Activated naive CD4-positive, alpha-beta T cell (primary cell): ENCODE measurements at places on chromosomes 7 and 10.

GRCh38 chr7:93723424-93724124 is 149.1 kb upstream of the CALCR start:
- no peak for DNase-seq

- no peak for DNase-seq
Observed at GRCh38 chr7:125193263-125193662, 263.6 kb upstream of the POT1 start.

DNA sequence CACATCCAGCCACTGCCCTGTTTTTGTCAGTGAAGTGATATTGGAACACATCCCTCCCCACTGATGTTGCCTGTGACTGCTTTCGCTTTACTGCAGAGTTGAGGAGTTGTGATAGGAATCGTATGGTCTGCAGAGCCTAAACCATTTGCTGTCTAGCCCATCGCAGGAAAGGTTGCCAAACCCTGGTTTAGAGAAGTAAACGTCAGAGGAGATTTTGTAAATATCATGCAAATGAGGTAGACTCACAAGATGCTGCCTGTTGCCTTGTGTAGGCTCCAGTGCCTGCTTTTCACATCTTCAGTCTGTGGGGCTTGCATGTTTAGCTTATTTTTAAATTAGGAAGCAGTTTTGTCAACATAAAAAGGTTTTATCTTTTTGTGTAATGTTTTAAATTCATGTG is 107.1 kb downstream of the TRRAP start:
- no peak for DNase-seq

DNA sequence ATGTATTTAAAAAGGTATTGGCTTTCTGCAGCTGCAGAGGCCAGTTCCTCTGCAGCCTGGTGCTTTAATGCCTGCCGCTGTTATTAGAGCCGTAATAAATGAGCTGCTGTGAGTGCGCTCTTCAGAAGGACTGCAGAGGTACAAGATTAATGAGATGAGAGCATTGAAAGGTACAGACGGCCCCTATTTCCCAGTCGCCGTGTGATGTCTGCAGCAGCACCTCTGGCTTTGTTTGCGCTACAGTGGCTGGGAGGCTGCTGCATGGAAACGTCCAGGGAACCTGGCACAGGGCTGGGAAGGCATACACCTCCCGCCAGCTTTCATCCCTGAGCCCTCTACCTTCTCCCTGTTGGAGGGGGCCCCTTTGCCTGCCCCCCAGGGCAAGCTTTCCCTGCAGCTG is 383.8 kb upstream of the ZMIZ1 start:
- no peak for DNase-seq

GRCh38 chr10:21217107-21217506 is 308.4 kb downstream of the SKIDA1 start:
- DNase-seq = no peak

GRCh38 chr10:103969436-103969835 is 2.5 kb downstream of the SLK start:
- no peak for DNase-seq

- DNase-seq = no peak
Observed at GRCh38 chr7:43671521-43671920, 57.8 kb downstream of the COA1 start.

- DNase-seq = no peak
Observed at GRCh38 chr10:73586583-73586984, 4.6 kb downstream of the USP54 start.

DNA sequence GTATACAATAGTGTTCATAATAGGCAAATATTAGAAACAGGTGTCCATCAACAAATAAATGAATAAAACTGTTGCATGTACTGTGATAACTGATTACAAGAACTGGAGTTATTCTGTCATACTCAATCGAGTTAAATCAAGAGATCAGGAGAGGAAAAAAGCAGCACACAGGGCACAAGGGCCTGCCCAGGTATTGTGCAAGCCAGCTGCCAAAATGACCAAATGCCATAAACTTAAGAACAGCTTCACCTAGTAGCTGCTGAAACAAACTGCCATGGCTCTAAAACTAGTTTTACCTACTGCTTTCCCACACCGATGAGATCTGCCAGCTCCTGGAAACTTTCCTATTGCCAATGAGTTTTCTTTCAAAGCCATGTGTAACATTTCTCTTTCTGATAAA is 12.2 kb downstream of the GSAP start:
- DNase-seq = no peak

- no peak for DNase-seq
Observed at GRCh38 chr7:88759230-88760135, at the start of gene ZNF804B. ZNF804B (plus strand) TSS chr7:88759700; CDS start chr7:88759977, 277 bp downstream.

- DNase-seq = no peak
Observed at GRCh38 chr7:29989257-29989995, at the start of gene SCRN1. SCRN1 (minus strand) TSS chr7:29989801; CDS start chr7:29969067, 20,734 bp downstream.

- DNase-seq = no peak
Observed at GRCh38 chr7:41874201-41874785, 171.4 kb upstream of the INHBA start.

DNA sequence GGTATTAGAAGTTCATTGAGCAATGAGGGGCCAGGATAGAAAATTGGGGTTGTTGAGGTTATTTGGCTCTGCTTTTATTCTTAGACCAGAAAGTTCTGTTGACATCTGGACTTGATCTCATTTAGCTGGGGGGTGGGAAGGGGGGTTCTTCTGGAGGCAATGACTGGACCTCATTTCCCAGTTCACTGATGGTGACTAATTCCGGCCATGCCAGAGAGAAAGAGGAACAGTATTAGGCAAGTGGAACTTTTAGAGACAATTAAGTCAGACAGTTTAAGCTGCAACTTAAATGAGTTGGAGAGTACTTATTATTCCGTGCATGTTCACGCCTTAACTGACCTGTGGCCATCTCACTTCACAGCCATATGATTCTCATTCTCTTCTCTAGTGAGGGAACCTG is 512.5 kb downstream of the REEP3 start:
- no peak for DNase-seq

DNA sequence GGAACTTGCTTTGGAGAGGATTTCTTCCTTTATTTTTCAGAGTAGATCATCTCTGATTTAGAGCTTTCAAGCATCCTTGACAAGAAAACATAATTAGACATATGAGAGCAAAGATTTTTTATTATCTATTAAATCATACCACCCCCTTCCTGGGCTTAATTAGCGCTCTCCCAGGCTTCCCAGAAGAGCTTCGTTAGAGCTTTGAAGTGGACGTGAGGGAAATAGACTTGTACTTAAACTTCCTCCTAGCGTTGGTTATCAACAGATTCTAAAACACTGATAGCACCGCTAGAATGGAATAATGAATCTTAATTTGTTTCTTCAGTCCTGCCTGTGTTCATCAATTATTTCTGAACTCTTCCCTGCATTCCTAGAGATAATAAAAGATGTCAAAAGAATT is 173.9 kb upstream of the STK17A start:
- no peak for DNase-seq

- DNase-seq = no peak
Observed at GRCh38 chr7:99090771-99091542, 53.0 kb downstream of the SMURF1 start.

DNA sequence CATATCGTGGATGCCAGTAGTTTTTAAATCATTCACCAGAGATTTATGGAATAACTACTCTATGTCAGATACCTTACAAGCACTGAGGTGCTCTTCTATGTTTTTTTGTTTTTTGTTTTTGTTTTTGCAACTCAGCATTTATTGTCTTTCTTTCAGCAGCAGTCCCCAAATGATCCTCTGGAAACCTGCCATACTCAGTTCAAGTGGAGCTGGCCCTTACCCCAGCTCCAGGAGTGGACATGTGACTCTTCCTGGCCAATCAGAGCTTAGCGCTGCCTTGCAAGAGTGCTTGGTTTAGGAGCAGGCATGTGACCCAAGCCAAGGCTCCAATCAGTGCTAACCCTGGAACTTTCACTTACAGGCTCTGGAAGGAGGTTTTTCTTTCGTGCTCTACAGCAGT is 356.6 kb upstream of the ZMIZ1 start:
- no peak for DNase-seq

- no peak for DNase-seq
Observed at GRCh38 chr10:79130846-79131245, 62.1 kb downstream of the ZMIZ1 start.

DNA sequence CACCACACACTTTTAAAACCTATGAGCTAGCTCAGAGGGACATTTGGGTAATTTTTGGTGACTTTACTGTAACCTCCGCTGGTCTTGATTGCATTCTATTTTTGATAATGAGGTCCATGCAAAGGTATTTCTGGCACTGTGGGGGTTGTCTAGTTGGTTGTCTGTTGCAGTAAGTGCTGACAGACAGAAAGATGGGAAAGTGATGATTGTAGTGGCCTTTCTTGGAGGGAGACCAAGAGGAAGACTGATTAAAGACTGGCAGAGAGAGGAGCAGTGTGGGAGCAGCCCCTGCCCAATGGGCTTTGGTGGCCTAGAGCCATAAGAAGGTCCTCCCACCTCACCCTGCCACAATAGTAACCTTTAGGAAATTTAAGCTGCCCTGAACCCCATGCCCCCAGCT is 173.4 kb upstream of the CTBP2 start:
- DNase-seq = no peak

DNA sequence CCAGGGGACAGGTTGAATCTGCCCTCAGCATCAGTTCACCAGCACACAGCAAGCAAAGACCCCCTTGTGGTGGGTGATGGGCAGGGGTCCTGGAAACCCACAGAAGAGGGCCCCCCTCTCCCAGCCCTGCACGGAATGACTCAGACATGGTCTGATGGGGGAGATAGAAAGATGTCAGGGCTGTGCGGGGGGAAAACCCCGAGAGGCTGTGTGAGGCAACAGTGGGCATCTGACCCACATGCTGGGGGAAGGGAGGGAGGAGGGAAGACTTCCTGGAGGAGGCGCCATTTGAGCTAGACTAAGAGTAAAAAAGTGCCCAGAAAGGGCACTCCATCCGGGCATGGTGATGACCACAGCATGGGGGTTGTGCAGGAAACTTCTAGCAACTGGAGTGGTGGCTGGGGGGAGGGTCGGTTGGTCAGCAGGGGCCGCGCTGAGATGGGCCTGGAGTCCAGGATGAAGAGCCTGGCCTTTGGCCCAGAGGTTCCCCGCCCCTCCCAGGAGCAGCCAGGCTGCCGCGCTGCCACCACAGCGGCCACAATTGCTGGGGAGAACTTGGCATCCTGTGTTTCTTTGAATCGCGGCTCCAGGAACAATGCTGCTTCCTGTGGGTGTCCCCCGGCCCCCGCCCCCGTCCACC is 2.5 kb downstream of the LFNG start:
- peak; percentile 43 for DNase-seq

- DNase-seq = no peak
Observed at GRCh38 chr10:69703766-69704630, 74.0 kb downstream of the FAM241B start.

DNA sequence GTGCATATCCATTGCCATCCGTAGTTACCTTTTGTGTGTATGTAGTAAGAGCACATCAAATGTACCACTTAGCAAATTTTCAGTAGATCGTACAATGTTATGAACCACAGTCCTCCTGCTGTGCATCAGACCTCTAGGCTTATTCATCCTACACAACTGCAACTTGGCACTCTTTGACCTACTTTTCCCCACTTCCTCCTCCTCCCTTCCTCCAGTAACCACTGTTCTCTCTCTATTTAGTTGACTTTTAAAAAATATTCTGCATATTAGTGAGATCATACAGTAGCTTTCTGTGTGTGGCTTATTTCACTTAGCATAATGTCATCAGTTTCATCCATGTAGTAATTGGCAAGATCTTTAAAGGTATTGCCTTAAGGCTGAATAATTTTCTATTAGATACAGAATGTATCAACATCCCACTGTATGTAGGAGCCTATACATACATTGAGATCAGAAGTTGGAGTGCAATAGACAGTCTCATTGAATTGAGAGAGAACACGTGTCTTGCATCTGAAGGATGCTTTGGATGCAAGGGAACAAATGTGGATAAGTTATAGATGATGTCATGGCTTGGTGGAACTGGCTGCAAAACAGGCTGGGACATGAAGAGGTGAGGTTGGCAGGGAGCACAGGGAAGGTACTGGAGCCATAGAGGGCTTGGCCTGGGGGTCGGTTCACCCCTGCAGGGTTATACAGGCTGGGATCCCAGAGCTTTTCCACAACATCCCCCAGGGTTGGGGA is 83.0 kb upstream of the FAM180A start:
- no peak for DNase-seq

DNA sequence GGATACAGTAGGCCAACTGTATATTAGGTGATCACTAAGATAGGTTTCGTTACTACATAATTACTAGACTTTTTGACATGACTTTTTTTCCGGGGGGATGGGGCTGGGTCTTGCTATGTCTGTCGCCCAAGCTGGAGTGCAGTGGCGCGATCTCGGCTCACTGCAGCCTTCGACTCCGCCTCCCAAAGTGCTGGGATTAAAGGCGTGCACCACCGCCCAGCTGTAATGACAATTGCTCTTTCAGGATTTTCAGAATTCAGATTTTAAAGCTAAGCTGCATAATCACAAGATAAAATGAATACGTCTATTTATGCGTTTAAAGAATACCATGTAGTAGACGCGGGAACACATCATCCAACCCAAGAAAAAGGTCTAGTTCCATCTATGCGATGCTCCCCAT is 982 bp downstream of the IDI1 start:
- DNase-seq = no peak

- DNase-seq = no peak
Observed at GRCh38 chr7:5549096-5549763, 125.6 kb upstream of the TNRC18 start.

DNA sequence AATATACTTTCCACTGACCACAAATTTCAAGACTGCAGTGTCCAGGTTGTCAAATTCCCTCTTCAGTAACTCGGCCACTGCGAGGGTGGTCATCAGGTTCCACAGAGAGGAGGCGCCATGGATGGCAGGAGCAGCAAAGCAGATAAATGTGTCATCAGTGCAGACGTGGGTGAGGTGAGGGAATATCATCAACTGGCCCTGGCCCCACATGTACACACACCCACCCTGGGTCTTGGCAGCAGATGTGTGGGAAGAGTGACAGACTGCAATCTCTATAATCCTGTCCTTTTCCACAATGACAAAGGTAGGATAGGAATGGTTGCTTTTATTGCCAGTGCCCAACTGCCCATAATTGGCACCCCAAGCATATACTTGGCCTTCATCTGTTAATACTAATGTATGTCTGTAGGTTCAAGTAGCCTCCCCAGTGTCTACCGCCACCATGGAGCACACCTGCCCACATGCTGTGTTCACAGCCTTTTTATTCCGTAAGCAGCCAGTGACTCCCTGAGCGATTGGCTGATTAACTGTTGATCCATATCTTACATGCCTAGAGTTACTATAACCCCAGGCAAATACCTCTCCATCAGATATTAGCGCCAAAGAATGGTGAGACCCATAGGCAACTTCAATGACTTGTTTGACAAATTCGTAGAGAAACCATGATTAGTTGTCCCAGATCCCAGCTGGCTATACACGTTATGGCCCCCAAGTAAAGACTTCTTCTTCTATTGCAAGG is 16.3 kb upstream of the LIPM start:
- no peak for DNase-seq
